ENCODE measurements at places on chromosomes 2 and 18.
A peak's percentile ranks its signal among the peaks of the same experiment; 100 is the strongest.

GRCh38 chr18:7677001-7677400 lies 109.9 kb downstream of the PTPRM start:
- DNase-seq: no peak

DNA sequence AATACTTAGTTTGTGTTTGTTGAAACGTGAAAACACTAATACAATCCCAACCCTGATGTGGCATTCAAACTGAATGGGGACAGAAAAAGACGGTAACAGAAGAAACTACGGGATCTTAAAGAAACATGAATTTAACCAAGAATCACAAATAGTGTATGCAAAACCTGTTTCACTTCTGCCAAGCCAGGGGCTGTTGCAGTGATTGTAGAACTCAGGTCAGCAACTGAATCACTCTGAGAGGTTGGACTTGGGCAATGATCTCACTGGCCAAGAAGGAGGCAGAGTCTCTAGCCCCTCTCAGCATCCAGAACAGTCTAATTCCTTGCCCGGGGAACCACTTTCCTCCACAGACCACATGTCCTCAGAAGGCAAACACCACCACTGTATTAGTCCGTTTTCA lies 54.9 kb upstream of the CRIM1 start:
- DNase-seq: no peak

DNA sequence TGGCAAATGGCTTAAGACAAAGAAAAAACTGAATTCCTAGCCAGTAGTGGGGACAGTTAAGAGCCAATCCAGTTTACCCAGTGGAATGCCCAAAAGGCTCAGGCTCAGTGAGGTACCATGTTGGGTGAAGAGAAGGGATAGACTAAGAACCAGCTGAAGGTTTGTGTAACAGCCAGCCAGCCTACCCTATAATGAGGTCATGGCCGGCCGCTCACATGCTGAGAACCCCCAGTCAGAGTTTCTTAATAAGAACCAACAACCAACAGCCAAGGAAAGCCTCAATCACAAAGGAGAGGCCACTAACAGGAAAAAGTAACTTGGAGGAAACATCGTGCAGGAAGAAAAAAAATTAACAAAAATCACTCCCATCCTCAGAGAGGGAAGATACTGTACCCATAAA lies 25.4 kb upstream of the DUSP2 start:
- DNase-seq: no peak

DNA sequence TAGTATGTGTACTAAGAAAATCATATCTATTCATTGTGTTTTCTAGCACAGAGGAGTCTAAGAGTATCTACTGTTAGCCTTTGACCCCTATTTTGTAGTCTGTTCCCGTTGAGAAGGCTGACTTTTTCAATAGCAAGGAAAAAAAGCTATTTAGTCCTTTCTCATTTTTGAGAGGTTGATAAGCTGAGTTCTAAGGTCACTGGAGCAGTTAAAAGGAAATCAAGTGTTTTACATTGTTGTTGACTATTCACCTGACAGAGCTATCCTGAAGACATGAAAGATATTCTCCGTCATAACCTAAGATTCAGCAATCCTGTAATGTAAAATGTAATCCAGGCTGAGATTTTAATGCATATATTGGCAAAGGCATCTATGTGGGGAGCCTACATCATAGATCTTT lies 280.3 kb upstream of the NRP2 start:
- no peak for DNase-seq

GRCh38 chr2:159797543-159798375 lies at the start of gene CD302:
Gene CD302 (minus strand): TSS chr2:159798208. CDS start chr2:159798198, 10 bp downstream.
- DNase-seq: peak; percentile 23

DNA sequence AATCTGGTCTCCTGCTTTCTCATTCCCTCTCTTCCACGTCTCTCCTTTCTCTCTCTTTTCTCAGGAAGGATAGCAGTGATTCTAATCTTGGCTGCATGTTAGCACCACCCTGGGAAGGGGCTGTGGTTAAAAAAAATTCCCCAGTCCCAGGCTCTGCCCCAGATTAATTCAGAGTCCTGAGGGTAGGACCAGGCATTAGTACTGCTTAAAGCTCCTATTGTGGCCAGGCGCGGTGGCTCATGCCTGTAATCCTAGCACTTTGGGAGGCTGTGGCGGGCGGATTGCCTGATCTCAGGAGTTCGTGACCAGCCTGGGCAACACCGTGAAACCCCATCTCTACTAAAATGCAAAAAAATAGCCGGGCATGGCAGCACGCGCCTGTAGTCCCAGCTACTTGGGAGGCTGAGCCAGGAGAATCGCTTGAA lies 35.4 kb upstream of the EML4 start:
- no peak for DNase-seq

GRCh38 chr2:112703684-112704083 lies 17.1 kb upstream of the NT5DC4 start:
- DNase-seq: no peak

GRCh38 chr2:23904692-23905091 lies 22.2 kb downstream of the ATAD2B start:
- DNase-seq: no peak

DNA sequence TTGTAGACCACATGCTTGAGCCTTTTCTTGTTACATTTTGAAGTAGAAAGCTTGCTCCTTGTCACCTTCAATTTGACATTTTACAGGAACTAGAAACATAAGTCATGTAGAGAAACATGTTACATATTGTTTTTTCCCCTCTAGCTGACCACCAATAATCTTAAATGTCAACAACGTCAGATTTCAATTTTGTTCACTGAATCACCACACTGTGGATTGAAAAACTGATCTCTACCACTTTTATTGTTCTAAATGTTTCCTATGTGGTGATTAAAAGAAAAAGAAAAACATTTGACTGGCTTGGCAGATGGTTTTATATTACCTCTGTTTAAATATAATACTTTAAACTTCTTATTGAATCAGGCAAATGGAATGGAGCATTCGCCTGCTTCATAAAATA lies 87.7 kb downstream of the DSEL start:
- no peak for DNase-seq

DNA sequence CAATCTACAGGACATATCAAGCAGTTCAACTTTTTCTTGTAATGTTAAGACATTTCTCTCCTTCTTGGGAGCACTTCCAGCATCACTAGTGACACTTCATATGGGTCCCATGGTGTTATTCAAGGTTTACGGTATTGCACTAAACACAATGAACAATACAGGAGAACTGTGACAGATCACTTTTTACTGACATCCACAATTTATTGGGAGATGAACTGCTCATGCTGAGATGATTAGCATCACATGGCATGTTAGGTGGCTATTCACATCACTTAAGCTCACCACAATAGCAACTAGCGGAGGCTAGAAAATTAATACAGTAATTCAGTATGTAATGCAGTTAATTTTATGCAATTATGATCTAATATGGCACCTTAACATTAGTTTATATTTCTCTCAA lies 264.4 kb downstream of the ERBB4 start:
- no peak for DNase-seq

GRCh38 chr18:12333506-12334290 lies 25.7 kb downstream of the TUBB6 start:
- no peak for DNase-seq

DNA sequence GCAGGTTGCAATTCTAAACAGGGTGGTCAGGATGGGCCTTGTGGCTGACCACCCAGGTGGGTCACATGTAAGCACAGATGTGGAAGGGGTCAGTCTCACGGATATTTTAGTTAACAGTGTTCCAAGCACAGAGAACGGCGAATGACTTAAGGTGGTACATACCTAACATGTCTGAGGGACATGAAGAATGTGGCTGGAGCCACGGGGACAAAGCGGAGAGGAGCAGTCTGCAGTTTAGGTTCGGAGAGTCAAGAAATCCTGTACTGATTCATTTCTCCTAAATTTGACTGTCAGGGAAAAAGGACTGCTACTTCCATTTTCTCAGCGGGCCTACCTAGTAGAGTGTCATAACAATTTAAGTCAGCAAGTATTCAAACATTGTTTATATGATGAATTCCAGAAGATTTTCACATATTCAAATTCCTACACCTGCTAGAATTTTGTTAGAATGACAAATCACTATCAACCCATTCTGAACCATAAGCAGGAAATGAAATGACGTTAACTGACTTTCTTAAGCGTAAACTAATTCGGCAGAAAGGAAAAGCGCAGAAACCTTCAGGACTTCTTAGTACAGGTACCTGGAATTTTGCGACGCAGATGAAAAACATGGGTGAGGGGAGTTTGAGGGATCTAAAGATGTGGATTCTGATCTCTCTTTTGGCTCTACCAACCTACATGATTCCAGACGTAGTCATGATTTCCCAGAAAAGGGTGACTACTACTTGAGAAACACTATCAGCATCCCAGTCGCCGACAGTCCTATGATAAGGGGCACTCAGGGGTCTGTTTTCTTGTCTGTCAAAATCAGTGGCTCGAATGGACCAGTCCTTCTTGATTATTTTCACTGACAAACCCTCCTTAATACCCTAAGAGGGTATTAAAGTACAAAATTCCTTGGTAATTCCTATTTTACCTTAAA lies 41.3 kb downstream of the PTPN2 start:
- no peak for DNase-seq

GRCh38 chr2:52745144-52745543 lies 1022.5 kb upstream of the CHAC2 start:
- DNase-seq: no peak

DNA sequence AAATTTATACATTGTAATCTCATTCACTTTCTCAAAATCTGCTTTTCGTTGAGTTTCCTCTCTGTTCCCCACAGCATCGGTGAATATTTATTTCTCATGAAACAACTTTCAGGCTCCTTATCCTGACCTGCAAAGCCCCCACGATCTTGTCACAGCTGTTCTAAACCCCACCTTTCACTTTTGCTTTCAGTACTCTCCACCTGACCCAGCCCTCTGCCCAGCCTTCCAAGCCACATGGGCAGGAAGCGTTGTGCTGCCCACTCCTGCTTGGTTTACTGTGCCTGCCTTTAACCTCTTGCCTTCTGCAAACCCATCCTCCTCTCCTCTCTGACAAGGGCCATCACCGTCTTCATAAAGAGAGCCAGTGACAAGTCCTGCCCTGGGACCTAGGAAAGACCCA lies 262.5 kb downstream of the GALR1 start:
- no peak for DNase-seq

DNA sequence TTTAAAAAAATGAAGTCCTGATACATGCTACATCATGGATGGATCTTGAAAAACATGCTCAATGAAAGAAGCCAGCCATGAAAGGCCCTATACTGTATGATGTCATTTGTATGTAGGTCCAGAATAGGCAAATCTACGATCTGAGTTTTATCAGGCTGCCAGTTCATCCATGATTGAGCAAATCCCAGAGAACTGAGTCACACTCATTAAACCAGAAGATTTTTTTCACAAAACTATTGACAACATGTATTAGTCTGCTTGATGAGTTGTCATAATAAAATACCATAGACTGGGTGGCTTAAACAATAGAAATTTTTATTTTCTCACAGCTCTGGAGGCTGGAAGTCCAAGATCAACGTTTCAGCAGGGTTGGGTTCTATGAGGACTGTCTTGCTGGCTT lies 130.7 kb downstream of the MREG start:
- no peak for DNase-seq

- DNase-seq: no peak
Observed at GRCh38 chr18:48975120-48975816, 24.5 kb upstream of the SMAD7 start.

All from activated CD8-positive, alpha-beta memory T cell treated with anti-CD3 and anti-CD28 coated beads for 1 hour (primary cell).